ENCODE measurements at places on chromosomes 1 and 21.
A peak's percentile ranks its signal among the peaks of the same experiment; 100 is the strongest.

DNA sequence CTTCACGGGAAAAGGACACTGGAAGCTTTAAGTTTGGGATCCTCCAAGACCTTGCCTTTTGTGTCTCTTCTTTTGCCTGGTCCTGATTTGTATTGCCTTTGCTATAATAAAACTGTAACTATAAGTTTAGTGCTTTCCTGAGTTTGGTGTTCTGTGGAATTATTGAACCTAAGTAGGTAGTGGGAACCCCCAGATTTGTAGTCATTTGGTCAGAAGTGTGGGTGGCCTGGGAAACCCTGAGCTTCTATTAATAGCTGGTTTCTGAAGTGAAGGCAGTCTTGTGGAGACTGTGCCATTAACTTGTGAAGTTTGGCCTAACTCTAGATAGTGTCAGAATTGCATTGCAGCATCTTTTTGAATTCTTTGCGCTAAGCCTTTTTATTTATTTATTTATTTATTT lies 6.8 kb upstream of the MYCL start:
- no peak for DNase-seq

DNA sequence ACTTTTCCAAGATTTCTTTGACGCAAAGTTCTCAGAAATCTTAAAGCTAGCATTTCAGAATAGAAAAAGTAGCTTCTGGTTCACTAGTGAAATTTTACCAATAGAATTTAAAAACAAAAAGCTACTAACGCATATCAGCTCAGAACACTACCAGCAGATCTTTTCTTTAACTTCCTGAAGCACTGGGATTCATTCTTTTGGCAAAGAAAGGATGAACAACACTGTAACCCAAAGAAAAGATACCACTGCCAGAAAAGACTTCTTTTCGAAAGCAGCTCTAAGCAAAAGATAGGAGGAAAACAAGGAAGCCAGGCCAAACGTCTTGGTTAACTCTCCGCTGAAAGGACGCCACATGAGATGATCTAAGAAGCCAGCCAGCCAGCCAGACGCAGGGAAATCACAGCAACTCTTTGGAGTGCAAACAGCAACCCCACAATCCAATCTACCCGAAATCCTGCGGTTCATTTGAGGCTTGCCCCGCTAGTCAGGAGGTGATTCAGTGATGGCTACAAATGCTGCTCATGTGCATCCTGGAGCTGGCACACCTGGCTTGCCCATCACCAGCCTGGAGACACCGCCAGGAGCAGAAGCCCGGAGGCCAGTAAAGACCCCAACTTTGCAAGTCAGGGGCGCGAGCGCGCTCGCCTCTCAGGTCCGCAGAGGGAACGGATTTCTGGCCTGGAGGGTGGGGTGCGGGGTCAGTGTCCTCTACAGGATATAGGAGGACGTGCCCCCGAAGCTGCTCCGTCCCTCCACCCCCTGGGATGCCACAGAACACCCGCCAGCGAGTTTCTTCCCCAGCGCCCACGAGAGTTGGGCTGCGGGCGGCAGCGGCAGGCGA lies 812 bp downstream of the NBPF1 start:
- DNase-seq = no peak

DNA sequence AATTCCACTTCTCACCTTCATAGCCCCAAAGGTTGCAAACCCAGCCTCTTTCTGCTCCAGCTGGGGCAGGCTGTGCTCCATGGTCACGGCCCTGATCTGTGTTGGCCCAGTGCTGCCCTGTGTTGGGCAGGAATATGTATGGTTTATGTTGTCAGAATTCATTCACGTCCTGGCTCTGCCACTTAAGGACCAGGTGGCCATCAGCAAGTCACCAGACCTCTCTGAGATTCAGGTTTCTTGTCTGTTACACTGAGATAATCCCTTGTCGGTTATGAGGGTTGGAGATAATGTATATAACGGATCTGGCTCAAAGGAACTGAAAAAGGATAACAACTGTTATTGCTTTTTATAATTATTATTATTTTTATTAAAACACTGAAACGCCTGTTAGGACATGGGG lies 39.1 kb upstream of the SELENON start:
- DNase-seq = no peak

- peak; percentile 29 for DNase-seq
Measured at GRCh38 chr21:31173881-31174555, 135.7 kb upstream of the KRTAP19-8 start.

DNA sequence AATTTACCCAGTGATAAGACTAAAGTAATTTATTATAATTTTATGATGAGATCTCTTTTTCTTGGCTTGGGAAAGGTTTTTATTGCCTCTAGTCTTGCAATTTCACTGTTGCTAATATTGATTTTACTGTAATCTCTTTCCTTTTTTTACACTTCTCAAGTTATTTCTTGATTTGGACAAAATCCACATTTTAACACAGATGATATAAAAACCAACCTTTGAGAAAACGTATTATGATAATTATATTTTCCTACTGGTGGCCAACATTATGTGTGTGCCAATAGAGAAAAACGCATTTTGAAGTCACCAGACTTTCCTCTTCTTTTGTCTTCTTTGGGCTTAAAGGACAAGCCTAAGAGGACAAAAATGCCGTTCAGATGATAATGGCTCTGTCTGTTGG lies 314.9 kb downstream of the PRDM2 start:
- DNase-seq = no peak

GRCh38 chr1:67393240-67393639 lies 37.0 kb downstream of the SERBP1 start:
- peak; percentile 40 for DNase-seq

GRCh38 chr21:46393941-46394594 lies 64.6 kb upstream of the DIP2A start:
- no peak for DNase-seq

DNA sequence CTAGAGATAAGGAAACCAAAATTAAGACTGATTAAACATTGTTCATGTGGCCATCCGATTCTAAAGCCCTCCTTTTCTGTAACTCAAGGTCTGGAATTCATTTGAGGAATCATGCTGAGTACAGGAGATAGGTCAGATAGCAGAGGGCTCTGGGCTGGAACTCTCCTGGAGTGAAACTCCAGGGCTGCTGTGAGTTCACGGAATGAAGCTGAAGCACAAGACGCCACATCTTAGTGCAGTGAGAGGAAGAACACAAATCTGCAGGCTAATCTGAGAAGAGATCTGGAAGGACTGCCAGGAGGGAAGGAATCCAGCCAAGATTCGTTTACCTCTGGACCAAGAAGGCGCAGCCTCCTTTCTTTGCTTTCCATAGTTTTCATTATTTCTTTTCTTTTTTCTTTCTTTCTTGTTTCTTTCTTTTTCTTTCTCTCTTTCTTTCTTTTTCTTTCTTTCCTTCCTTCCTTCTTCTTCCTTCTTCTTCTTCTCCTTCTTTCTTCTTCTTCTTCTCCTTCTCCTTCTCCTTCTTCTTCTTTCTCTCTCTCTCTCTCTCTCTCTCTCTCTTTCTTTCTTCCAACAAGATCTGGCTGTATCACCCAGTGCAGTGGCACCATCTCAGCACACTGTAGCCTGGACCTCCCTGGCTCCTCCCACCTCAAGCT lies 74.8 kb upstream of the ATP1B1 start:
- no peak for DNase-seq

GRCh38 chr1:118618618-118619340 lies 369.4 kb downstream of the TBX15 start:
- DNase-seq = no peak
